Adrenal gland (tissue), 19 donors: ENCODE measurements at places on chromosomes 5 and 9.

DNA sequence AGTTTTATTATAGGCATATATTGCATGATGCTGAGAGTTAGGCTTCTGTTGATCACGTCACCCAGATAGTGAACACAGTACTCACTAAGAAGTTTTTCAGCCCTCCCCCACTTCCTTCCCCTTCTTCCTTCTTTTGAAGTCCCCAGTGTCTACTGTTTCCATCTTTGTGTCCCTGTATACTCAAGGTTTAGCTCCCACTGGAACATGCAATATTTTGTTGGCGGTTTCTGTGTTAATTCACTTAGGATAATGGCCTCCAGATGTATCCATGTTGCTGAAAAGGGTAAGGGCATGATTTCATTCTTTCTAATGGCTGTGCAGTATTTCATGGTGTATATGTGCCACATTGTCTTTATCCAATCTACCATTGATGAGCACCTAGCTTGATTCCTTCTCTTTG is 764.3 kb downstream of the MTRR start:
- no peak for DNase-seq

DNA sequence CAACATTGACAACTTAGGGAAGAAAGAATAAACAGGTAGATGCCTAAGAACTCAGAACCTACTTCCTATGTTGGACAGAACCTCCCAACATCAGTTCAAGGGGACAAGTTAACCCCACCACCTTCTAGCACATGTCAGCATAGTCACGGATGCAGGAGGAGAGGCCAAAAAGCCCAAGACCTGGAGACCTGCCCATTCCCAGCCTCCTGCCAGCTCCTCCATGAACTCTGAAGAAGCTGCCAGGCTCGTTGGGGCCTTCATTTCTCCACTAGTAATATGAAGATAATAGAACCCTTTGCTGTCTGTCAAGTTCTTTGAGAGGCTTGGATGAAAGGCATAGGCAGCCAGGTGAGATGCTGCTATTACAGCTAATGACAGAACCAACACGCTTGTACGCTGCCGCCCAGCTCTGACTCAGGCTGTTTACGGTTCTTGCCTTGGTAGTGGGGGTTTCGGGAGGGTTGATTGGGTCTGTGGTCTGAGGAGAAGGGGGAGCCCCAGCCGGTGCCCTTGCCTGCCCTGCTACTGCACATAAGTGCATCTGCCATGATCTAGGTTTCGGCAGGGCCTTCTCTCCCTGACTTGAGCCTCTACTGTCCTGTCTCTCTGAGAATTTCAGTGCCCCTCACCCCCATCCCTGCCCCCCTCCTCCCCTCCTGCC is 82.2 kb downstream of the NRG2 start:
- DNase-seq = no peak

- no peak for DNase-seq
Measured at GRCh38 chr5:167565189-167565954, 726.1 kb upstream of the WWC1 start.

- no peak for DNase-seq
Measured at GRCh38 chr9:125964702-125965225, 217.6 kb downstream of the PBX3 start.

- no peak for DNase-seq
Measured at GRCh38 chr9:26181836-26182235, 503.6 kb upstream of the TUSC1 start.

- DNase-seq = no peak
Measured at GRCh38 chr5:178292826-178293205, 60.2 kb upstream of the PHYKPL start.

GRCh38 chr9:137682428-137683105 is 63.8 kb downstream of the EHMT1 start:
- DNase-seq = peak; percentile 49

- DNase-seq = no peak
Measured at GRCh38 chr5:138654281-138654867, 79.2 kb upstream of the HSPA9 start.

GRCh38 chr5:120419127-120419526 is 45.0 kb upstream of the PRR16 start:
- no peak for DNase-seq

DNA sequence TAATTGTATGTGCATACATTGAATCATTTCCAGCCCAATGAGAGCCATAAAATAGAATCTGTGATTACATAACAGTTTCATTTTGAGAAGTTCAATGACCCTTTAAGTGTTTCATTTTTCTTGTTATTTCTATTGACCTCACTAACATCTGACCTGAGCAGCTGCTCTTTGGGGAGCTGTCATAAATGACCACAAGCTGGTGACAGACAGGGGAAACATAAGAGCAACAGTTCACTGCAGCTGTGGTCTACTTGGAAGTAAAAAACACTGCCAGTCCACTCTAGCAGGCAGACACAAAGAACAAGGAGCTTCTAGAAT is 265.4 kb downstream of the DTWD2 start:
- DNase-seq = no peak

- DNase-seq = no peak
Measured at GRCh38 chr9:98790134-98790841, 6.1 kb downstream of the ANKS6 start.

DNA sequence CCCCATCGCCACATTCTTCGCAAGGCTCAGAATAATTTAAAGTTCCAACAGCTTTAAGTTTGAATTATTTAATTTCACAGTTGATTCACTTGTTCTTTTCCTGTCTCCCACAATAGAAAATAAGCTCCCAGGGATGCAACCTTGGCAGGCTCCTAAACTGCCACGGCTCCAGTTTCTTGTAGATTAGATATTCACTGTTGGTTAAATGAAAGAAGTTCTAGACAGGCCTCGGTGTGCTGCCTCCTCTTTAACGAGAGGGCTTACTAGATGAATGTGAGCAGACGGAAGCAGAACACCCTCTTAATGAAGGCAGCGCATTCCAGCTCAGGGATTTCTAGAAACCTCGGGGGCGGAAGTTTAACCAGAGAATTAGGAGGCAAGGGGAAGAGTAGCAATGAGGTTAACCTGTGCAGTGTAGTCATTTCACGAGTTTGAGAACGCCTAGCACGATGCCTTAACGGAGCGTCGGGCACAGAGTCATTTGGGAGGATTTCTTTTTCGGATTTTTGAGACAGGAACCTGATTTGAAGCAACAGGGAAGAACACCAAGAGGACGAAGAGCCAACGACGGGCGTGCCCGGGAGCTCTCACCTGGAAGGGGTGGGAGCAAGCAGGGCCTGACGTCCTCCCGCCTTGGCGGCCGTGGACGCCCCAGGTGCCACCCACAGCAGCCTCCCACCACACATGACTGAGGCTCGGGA is 637 bp upstream of the SMC5 start:
- peak; percentile 62 for DNase-seq

DNA sequence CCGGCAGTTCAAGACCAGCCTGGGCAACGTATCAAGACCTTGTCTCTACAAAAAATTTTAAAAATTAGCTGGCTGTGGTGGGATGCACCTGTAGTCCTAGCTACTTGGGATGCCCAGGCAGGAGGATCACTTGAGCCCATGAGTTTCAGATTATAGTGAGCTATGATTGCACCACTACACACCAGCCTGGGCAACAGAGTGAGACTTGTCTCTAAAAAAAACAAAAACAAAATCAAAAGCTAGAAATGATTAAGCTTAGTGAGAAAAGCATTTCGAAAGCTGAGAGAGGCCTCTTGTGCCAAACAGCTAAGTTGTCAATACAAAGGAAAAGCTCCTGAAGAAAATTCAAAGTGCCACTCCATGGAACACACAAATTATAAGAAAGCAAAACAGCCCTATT is 4.8 kb downstream of the FAM151B start:
- DNase-seq = no peak

DNA sequence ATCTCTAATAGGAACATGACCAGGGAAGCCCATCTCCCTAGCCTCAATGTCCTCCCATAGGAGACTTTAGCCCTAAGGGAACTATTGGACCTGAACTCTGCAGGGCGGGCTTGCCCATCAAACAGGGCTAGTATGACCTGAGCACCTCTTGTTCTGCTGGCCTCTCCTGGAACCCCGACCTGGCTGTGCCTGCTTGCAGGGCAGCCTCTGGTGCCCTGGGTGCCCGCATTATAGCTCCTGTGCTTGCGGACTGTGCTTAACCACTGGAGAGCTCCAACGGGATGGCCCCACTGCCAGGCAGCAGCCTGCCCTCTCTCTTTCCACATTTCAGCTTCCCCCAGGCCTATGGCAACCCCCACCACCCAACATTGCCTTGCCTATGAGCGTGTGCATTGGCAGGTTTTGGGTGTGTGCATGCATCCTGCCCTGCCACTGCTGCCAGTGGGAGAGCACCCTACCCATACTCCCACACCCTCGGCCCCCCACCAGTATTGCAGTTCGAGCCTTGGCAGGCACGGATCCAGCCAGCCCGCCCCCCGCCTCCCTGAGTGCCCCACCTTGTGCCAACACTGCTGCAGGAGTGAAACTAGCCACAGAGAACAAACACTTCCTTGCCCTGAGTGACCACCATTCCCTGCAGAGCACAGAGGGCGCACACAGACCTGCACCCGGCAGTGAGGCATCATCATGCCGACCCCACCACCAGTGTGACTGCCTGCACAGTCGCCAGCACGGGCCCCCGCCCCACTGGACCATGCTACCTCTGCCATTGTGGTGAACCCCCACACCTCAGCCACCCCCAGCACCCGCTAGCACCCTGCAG is 1123.8 kb upstream of the CDH6 start:
- no peak for DNase-seq

DNA sequence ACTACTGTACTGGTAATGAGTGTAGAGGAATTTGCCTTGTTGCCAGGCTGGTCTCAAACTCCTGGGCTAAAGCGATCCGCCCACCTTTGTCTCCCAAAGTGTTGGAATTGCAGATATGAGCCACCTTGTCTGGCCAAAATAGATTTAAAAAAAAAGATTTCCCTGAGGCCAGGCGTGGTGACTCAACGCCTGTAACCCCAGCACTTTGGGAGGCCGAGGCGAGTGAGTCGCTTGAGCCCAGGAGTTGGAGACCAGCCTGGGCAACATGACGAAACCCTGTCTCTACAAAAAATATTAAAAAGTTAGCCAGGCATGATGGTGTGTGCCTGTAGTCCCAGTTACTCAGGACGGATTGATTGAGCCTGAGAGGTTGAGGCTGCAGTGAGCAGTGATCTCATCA is 62.5 kb downstream of the IPO11 start:
- DNase-seq = no peak

- no peak for DNase-seq
Measured at GRCh38 chr5:157460921-157461792, 1.1 kb downstream of the NIPAL4 start.

DNA sequence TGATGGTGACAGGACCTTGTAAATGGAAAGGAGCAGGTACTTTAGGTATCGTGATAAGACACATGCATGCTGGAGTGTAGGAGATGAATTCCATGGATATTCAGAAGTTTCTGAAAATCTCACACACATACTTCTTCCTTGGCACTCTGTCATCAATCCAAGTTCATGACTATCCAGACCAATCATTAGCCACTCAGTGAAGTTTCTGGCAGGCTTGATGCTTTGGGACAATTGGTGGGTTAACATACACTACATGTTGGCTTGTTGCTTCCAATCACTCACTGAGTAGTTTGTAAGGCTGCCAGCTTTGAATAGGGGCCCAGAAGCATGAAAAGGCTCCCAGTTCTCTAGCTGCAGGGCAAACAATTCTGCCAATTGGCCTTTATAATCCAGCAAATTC is 147.6 kb downstream of the CEMIP2 start:
- DNase-seq = no peak

DNA sequence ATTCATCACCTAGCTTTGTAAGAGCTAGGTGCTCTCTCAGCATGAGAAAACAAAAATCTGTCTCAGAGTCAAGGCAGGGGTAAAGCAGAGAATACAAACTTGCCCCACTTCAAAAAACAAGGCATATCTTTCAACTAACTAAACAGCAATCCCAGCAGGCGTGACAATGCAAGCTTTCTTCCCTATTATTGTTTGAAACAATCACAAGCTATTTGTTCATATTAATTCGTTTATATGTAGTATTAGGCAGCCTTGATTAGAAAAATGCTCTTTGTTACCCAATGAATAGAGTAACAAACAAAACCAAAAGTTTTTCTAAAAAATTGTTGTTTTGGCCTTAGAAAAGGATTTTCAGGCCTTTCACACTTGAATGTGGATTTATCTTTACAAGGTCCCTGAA is 71.1 kb downstream of the LPAR1 start:
- no peak for DNase-seq

- DNase-seq = no peak
Measured at GRCh38 chr5:135890296-135890695, 5.3 kb downstream of the IL9 start.

DNA sequence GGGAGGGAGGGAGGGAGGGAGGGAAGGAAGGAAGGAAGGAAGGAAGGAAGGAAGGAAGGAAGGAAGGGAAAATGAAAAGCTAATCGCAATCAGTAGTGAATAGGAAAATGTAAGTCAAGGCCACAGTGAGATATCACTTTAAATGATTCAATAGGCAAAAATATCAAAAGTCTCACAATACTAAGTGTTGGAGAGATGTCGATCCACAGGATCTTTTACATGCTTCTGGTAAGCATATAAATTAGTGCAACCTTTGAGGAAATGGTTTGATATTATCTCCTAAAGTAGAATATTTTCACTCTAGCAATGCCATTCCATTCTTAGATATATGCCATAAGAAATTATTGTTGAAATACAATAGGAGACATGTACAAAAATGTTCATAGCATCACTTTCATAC is 58.4 kb downstream of the FRMD3 start:
- no peak for DNase-seq

- peak; percentile 53 for DNase-seq
Measured at GRCh38 chr5:76818844-76819831, at the start of gene F2RL1. F2RL1 (plus strand) TSS chr5:76819030; CDS start chr5:76819183, 153 bp downstream.

DNA sequence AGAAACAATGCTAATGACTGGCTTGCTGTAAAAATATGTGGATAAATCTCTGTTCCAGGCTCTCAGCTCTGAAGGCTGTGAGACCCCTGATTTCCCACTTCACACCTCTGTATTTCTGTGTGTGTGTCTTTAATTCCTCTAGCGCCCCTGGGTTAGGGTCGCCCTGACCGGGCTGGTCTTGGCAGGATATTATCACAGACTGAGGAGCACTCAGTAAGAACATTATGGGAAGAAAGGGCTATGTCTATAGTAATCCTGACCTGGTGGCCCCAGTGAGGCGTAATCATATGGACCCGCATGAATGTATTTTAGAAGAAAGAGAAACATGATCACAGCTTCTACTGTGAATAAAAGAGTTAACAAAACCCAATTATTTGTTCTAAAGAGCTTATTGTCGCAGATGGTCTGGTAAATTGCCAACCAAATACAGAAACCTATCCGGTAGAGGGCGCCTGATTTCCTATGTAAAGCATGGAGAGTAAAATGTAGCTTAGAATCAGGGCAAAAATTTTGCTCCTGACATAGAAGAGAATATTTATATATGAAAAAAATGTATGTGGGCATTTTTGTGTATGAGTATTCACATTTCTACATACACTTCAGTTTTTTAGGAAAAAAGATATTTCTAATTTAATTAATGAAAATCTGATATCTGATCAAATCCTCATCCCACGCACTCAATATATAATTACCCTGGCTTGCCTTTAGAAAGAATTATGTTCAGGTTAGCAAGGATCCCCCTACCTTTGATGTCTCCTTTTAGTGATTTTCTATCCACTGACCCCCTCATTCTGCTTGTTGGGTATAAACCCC is 5.8 kb upstream of the IFNA1 start:
- DNase-seq = peak; percentile 22
